ENCODE measurements at places on chromosomes 5 and 9.
A peak's percentile ranks its signal among the peaks of the same experiment; 100 is the strongest.

DNA sequence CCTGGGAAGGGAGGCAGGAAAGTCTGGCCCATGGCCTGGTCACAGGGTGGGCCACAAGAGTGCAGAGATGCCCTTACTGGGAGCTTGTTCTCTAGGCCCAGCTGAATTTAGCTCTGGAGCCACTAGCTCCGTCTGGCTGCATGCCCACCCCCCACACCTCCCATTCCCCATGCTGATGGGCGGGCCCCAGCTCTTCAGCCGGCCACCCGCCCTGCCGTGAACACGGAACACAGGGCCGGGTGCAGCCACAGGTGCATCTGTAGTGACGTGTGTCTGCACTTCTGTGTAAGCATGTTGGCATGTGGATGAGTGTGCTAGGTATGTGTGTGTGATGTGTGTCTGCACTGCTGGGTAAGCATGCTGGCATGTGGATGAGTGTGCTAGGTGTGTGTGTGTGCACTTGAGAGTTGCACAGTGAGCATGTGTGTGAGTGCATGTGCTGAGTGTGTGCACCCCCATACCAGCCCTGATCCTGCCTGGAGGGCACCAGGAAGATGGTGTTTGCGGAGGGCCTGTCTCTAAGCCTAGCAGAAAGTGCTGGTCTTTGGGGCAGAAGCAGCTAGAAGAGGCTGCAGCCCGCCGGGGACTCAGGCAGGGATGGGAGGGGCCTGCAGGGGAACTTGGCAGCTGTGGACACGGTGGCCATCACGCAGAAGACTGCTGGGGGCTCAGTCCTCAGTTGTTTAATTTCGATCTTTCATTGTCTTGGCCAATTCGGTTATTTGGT, 136.4 kb downstream of the CACNA1B start:
- DNase-seq: no peak

DNA sequence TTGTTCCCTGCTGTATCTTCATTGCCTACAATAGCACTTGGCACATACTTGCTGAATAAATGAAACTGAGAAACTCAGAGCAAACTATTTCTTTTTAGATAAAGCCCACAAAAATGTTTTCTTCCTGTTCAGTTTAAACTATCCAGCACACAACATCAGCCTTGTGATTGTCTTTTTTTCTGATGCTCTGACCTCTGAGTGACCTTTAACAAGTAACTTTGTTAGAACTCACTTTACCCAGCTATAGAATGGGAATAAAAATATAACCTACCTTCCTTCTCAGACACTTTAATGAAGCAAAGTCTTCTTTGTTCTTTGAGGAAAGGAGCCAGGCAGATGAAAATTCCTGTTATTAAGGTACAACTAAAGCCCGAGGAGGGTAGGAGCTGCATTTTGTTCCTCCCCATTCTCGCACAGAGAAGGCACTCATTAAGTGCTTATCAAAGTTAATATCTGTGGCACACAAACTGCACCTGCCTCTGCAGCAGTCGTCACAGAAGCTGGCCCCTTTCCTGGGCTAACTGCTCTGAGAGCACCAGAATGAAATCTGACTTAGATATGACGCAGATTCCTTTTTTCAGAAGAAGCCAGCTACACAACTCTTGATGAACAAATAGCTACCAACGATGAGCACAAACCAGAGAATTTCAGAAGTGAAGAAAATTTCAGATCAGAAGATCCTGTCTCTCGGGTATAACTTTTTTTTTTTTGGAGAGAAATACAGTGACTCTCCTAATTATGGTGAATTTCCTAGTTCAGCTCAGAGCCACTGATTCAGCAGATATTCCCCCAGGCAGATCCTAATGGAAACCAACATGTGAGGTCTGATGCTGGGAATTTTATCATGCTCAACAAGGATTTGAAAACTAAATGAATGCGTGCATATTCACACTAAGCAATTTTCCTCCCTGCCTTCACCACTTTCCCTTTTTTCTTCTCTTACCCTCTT, 31.0 kb upstream of the NR3C1 start:
- peak; percentile 9 for DNase-seq

DNA sequence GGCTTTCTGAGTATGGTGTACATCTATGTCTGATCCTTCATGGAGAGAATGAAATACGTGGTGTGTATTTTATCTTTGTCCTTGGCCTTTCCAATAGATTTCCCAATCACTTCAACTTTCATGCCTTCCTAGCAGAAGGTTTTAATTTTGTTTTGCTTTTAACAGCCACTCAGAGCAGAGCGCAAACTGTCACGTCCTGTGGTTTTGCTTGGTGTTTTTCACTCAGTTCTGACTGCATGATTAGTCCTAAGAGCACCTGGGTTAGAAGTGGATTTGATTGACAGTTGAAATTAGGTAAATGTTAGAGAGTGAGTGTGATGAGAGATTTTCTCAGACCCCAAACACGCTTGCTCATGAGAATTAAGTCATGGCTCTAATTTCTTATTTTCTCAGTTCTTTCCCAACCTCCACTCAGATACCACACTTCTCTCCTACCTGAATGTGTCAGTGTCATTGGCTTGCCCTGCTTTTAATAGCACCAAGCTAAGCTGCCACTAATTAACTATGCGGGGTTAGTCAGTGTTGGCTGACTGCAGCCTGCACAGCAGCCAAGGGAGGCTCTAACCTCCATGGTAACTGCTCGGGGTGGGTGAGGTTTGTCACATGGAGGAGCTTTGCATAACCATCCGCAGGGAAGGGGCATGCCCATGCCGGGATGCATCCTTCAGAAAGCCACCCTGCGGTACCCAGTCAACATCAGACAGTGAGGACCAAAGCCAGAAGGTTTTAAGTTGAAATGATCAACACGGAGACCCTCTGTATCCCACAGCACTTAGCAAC, 173.4 kb downstream of the NR3C1 start:
- no peak for DNase-seq

GRCh38 chr9:88753691-88754367, 218.9 kb downstream of the NXNL2 start:
- no peak for DNase-seq

DNA sequence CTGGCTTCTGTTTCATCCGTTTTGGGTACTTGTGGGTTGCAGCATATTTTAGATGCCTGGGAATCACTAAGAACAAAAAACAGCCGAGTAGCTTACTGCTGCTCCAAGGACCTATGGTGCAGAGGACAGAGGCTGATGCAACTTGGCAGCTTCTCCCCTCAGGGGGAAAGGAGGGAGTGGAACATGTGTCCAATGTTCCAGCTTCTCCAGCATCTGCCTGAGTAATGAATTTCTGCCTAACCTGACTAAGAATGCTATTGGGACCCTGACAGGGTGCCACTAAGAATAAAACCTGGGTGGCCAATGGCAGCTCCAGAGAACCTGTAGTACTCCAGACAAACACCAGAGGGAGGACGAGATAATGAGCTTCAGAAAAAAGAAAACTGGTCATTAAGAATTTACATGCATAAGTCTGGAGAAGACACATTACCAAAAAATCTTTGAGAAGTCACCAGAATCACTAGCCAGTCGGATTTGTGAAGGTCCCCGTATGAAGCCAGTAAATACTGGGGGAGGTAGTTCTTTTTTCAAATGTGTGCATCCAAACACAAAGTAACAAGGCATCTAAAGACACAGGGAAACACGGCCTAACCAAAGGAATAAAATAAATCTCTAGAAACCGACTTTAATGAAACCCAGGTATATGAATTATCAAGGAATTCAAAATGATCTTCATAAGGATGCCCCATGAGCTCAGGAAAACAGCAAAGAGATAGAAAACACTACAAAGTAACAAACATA, 293.5 kb downstream of the HINT1 start:
- DNase-seq: no peak

GRCh38 chr5:157718519-157718918, 12.7 kb upstream of the THG1L start:
- no peak for DNase-seq

- no peak for DNase-seq
These were observed 44.5 kb upstream of the CDH6 start for GRCh38 chr5:31148959-31149475.

- DNase-seq: no peak
These were observed 645 bp downstream of the SAP30L start for GRCh38 chr5:154446195-154447088.

DNA sequence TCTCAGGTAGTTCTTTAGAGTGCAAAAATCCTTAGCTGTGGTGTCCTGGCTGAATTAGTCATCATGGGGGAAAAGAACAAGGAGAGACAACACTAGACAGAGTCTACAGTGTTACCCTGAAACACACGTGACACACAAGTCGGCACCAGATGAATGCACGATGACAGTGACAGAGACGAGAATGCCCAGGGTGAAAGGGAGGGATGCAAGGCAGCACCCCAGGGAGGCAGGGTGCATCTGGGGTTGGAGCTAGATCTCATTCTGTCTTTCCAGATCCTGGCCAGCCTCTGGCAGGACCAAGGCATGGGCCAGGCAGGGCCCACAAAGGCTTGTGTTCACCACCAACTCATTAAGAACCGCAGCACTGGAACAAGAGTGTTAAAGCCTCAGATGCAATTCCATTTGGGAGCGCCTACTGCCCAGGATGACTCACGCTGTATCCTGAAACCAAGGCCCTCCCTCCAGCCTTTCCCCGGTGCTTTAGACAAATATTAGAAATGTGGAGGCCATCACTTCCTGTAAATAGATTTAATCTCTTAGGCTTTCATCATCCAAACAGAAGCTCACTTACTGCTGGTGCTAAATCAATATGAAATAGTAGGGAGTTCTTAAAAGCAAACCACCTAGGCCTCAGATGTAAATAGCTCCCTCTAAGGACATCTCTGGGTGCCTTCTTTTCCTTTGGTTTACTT, 56.1 kb downstream of the IRX2 start:
- DNase-seq: no peak

DNA sequence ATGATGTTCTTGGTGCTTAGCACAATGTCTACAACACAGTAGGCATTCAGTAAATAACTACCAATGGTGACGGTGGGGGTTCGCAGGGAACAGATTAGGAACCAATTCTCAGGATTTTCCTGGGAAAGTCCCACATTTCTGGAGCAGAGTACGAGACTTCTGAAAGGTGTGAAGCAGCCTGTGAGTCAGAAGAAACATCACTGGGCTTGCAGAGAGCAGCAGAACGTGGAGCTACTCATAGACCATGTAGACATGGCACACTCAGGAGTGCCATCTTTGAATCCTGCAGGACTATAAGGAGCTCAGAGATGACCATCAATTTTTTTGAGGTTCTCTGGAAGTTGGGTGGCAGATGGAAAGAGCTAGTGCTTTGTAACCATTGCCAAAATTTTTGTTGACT, 106.6 kb upstream of the ANKRD55 start:
- no peak for DNase-seq

DNA sequence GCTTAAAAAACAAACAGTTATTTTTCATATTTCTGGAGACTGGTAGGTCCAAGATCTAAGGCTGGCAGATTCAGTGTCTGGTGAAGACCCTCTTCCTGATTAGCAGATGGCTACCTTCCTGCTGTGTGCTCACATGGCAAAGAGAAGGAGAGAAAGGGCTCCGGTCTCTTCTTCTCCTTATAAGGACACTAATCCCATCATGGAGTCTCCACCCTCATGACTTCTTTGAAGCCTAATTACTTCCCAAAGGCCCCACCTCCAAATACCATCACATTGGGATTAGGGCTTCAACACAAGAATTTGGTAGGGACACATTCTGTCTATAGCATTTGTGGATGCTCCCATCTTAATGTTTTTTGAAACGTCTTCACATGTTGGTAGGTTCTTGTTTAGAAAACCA, 391.1 kb downstream of the TMEM161B start:
- no peak for DNase-seq

- no peak for DNase-seq
These were observed 231.6 kb downstream of the MCTP1 start for GRCh38 chr5:95053253-95053652.

GRCh38 chr9:120362446-120362845, 217.5 kb downstream of the CDK5RAP2 start:
- no peak for DNase-seq

DNA sequence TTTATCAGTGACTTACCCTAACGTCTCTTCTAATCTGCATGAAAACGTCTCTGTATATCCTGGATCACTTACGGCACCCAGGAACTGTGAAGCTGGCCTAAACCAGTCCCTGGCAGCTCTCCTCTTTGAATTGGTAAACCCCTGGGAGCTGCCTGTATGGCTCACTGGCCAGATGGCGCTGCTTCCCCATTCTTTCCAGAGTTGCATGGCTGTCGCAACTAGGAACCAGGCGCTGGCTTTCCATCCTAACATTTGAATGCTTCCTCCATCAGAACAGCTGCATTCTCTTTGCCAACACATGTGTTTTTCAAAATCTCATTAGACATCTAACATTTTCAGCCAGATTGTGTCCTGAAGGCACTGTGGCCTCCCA, 8.0 kb upstream of the PCA3 start:
- no peak for DNase-seq

DNA sequence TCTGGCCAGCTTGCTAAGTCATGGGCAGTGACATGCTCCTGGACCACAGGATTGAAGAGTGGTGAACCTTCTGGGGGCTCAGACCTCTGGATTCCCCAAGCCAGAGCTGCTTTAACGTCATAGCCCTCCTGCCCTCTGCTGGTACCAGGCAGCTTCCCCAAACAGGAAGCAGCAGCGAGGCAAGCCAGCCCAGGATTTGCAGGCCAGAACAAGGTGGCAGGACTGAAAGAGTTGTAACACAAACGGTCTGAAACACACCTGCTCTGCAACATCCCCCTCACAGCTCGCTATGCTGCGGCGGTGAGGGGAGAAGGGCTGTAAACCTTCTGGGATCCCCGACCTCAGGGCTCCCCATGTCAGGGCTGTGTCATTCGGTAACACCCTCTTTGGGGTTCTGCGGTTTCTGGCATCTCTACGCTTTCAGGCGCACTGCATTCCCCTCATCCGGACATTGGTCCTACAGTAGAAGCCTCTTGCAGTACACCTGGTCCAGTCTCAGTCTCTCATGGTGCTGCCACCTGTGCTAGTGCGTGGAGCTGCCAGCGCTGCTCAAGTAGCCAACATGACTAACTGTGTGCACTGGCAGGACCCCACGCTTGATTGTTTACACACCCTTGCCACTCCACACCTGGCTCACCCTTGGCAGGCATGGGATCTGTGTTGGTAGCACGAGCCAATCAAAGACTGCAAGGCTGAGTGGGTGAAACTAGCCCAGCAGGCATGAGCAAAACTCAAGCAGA, 893.3 kb downstream of the PTPRD start:
- no peak for DNase-seq

DNA sequence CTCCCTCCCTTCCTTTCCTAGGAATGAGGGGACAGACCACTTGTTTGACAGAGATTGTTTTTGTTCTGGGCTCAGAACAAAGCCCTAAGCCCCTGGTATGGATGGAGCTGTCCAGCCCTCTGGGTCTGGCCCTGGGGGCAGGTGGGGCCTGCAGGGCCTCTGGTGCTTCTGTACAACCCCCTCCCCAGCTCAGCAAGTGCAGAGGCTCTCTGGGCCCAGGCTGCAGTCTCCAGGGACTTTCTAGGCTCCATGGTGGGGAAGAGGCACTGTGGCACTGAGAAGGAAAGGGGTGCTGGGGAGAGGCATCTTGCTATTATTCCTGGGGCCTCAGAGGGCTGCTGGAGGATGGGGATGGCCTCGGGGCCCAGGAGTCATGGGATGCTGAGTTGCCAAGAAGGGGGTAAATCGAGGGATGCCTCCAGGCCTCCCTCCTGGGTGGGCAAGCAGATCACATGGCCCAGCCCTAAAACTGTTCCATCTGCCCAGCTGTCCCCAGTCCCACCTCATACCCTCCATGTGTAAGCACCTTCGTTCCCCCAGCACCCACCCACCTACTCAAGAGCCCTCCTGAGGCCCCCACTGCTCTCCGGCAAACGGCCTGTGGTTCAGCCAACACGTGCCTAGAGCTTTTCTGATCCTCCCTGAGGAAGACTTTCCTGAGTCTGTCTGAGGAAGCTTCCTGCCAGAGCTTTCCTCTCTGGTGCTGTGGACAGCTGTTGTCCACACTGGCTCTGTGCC, 225.7 kb downstream of the CACNA1B start:
- no peak for DNase-seq

GRCh38 chr5:62465985-62466925, 53.7 kb downstream of the IPO11 start:
- no peak for DNase-seq

Data from stimulated activated CD4-positive, alpha-beta T cell treated with anti-CD3 and anti-CD28 coated beads, Interleukin-1b, Interleukin-23, amount 100 ng/mL, for 1 hour (primary cell).